CD4-positive, alpha-beta T cell treated with Interleukin-2 at 100 ng/mL for 4 hours (primary cell): ENCODE measurements at places on chromosomes 1 and 21.

- DNase-seq = no peak
Observed at GRCh38 chr1:158334526-158335212, 3.3 kb upstream of the CD1B start.

DNA sequence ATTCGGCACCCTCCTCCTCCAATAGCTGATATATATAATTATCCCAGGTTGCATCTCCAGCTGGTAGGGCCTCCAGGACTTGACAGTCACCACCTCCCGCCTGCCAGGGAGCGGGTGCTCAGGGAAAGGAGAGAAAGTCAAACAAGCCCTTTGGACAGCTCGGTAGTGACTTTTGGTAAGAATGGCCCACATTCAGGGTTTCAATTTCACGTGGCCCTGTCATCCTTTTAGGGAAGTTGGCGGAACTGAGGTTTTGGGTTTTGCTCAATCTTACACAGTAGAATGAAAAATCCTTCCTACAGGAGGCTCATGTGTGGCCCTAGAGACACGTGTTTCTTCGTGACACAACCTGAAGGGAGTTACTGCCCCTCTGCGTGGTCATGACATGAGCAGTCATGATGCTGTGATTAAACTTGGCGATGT lies 44.2 kb downstream of the CAPN8 start:
- DNase-seq = no peak

DNA sequence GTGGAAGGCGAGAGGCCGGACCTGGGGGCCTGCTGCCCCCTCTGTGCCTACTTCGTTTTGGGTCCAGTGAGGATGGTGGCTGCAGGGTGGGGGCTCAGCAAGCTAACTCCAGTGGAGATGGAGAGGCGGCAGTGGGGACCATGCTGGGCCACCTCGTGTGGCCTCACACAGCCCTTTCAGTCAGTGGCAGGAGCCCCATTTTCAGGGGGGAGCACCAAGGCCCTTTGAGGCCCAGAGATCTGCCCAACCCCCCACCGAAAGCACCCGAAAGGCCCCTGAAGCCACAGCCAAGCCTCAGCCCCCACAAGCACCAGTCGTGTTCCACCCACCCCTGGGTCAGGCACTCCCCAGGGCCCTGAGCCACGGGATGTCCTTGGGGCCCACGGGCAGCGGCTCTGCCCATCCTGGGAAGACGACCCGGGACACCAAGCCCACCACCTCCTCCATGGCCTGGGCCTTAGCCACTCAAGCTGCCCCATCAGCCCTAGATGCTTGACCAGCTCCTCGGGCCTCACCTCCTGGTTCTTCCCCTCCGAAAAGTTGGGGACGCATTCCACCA lies 345 bp downstream of the FTCD start:
- DNase-seq = no peak

GRCh38 chr21:39712976-39713375 lies 32.0 kb upstream of the IGSF5 start:
- no peak for DNase-seq

- DNase-seq = no peak
Observed at GRCh38 chr1:182890927-182891610, 51.9 kb downstream of the DHX9 start.

DNA sequence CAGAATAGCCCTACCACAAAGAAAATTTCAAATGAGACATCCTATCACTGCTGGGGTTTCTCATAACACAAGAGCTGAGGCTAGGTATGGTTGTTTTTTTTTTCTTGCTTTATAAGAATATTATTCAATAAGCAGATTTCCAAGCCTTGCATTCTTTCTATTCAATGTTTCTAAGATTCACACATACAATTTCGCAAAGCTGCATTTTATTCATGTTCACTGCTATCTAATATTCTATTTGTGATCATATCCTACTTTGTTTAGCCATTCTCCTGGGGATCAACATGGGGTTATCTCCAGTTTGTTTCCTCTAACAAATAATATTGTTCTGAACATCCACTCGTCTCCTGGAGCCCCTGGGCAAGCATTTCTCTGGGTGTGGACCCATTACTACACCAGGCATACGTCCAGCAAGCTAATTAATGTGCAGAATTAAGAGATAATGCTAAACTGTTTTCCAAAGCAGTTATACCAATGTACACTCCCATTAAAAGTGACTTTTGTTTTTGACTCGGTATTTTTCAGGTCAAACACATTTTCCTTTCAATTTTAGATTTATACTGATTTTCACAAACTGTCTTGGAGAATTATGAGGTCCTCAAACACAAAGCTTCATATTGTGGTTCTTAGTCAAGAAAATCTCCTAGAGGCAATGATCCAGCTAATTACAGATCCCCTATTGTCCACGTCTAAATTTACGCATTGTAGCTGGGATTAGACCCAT lies 15.7 kb upstream of the HLCS start:
- DNase-seq = no peak

GRCh38 chr1:91311672-91312071 lies 93.0 kb downstream of the HFM1 start:
- no peak for DNase-seq

DNA sequence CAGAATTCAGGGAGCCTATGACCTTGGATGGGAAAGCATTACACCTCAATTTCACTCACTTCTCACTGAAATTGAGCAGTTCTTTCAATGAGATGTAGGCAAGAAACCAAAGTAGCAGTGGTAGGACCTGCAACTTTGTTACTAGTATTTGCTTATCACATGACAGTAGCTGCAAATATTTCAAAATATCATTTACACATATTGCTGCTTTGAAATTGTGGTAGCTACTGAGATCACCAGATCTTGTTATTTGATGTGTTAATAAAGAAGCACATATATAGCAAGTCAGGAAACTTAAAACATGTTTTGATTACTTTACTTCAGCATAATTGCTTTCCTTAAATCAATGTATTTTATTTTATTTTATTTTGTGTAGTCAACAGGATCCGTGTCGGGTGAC lies 12.9 kb downstream of the LDLRAD2 start:
- DNase-seq = no peak

DNA sequence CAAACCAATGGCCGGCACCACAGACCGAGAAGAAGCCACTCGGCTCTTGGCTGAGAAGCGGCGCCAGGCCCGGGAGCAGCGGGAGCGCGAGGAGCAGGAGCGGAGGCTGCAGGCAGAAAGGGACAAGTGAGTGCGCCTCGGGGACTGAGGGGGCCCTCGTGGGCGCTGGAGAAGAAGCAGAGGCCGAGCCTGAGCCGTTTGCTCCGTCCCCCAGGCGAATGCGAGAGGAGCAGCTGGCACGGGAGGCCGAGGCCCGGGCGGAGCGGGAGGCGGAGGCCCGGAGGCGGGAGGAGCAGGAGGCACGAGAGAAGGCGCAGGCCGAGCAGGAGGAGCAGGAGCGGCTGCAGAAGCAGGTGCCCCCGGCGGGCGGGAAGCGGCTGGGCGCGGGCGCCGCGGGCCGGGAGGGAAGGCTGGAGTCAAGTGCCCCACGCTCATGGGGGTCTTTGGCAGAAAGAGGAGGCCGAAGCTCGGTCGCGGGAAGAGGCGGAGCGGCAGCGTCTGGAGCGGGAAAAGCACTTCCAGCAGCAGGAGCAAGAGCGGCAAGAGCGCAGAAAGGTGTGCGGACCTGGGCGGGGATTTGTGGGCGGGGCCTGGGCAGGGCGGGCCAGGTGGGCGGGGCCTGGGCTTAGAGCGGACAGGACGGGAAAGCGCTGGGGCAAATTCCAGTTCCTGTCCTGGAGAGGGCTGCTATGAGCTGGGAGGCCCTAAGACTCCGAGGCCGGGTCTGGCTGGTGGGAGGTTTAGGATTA lies 22.7 kb downstream of the MAP7D1 start:
- no peak for DNase-seq

DNA sequence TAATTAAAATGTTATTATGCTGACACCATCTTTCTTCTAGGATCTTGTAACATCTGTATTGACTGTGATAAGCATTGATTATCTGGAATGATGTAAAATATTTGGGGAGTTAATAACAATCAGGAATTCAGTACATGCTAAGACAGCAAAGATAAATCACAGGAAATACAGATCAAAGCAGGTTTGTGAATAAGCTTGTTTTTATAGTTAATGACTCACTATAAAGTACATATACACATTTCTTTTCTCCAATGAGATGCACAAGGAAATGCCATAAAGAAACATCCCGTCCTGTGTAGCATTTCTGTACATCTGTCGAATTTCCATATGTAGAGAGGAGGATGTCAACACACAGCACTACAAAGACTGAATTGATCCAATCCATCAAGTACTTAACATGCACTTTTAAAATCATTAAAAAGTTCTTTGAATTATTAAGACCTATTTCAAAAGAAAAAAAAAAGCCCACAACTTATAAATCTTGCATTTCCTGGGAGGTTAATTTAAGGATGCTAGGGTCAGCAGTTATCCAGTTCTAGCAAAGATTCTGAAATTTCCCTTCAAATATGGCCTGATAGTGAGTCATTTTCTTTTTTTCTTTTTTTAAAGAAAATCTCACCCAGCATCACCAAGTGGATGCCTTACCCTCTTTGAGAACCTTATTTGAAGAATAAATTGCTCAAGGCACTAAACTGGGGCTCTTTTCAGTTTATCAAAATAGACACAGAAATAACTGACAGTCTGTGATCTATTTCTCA lies 243.2 kb upstream of the NR5A2 start:
- no peak for DNase-seq

GRCh38 chr1:22814176-22815042 lies 103.8 kb downstream of the EPHB2 start:
- DNase-seq = no peak

- DNase-seq = no peak
Observed at GRCh38 chr1:241888232-241888631, 40.2 kb downstream of the EXO1 start.

GRCh38 chr1:65724151-65724550 lies 68.5 kb upstream of the PDE4B start:
- DNase-seq = no peak

DNA sequence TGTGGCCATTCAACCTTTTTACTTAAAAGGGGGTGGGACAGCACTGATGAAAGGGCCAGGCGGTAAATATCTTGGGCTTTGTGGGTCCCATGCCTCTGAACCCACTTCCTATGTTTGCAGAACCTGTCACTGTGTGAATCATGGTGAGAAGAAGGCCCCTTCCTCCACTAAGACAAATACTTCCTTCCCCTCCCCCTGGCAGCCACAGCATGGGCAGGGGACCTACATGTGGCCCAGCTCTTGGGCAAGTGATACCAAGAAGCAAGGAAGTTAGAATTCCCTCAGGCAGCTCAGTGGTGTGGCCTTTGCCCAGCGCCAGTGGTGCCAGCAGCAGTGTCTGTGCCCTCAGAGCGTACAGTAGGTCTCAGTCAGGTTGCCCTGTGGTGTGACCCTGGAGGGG lies 168.6 kb downstream of the TRIM33 start:
- DNase-seq = peak; percentile 55

GRCh38 chr1:200409203-200409760 lies 554 bp downstream of the ZNF281 start:
- DNase-seq = peak; percentile 12

- no peak for DNase-seq
Observed at GRCh38 chr1:236016083-236016482, 48.8 kb downstream of the NID1 start.

GRCh38 chr1:149997585-149998262 lies 12.8 kb downstream of the OTUD7B start:
- DNase-seq = no peak

- DNase-seq = peak; percentile 53
Observed at GRCh38 chr1:34681480-34682451, 73.1 kb upstream of the GJB5 start.

DNA sequence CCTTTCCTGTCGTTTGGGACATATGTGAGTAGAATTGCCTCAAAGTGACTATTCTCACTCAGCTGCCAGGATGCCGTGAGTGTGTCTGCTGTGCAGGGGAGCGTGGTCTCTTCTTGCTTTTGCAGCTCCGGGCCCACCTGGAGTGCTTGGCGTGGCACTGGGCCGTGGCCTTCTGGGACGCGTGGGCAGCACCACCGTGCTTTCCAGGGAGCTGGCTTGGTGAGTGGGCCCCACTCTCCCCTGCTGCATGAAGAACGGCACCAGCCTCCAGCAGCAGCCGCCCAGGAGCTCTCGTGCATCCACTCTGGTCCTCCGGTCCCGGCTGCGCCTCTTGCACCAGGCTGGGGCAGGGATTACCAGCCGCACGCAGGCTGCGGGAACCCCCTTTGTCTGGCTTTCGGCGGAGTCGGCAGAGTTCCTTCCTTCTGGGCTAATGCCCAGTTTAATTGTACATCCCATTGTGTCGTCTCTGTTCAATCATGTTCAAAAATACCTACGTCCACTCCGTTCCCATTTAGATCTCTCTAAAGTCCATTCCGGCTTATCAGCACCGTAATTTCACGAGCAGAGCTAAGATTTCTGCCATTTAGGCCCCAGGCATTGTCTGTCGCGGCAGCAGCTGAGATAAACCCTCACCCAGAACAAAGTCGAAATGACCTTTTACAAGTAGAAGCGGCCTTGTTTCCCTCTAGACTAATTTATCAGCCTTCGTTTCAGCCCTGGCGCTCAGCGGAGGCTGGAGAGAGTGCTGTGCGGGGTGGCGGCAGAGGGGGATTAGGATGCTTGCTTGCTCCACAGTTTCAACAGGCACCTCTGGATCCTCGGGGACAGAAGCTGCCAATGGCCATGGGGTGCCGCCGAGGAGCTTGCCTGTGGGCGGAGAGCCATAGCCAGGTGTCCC lies 129.6 kb downstream of the PRDM16 start:
- DNase-seq = no peak

GRCh38 chr1:170225781-170226530 lies 80.2 kb downstream of the NTMT2 start:
- DNase-seq = no peak

GRCh38 chr1:86502721-86503405 lies 34.1 kb downstream of the CLCA1 start:
- peak; percentile 40 for DNase-seq

- DNase-seq = no peak
Observed at GRCh38 chr1:78688697-78689096, 39.1 kb downstream of the IFI44 start.

GRCh38 chr1:180927348-180927747 lies 14.7 kb downstream of the KIAA1614 start:
- no peak for DNase-seq

GRCh38 chr1:239858057-239858456 lies 233.6 kb upstream of the FMN2 start:
- DNase-seq = no peak

- DNase-seq = peak; percentile 42
Observed at GRCh38 chr1:211938561-211938997, 96.8 kb downstream of the INTS7 start.

DNA sequence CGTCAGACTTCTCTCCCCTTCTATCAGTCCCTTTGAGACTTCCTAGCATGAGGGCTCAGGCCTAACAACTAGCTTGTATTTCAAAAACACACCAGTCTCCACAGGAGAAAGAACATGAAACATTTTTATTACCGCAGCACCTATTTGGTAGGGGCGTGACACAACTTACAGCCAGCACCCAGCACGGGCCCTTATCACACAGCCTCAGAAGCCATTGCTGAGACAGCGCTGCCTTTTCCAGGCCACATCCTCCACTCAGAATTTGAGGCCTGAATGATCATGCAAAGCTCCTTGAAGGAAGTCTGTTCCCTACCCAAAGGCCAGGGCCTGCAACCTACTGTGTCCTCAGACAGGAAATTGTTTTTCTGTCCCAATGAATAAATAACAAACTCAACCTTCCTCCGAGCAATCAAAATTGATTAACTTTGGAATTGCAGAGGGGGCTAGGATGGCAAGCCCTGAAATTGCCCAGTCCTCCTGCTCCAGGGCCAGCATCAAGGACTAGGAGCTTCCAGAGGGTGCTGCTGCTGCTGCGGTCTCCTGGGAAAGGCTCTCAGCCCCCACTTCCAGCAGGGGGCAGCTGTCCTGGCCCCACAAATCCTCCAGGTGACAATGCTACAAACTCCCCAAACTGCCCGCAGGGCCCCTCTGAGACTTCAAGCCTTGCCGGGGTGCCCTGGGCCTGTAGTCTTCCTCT lies 94.3 kb upstream of the GALNT2 start:
- DNase-seq = no peak
